ENCODE measurements at places on chromosomes 11 and 22. TPM values are rescaled to one million over a fixed set of nuclear protein-coding genes. Genes with fewer than 3 reads are reported as not detected.

DNA sequence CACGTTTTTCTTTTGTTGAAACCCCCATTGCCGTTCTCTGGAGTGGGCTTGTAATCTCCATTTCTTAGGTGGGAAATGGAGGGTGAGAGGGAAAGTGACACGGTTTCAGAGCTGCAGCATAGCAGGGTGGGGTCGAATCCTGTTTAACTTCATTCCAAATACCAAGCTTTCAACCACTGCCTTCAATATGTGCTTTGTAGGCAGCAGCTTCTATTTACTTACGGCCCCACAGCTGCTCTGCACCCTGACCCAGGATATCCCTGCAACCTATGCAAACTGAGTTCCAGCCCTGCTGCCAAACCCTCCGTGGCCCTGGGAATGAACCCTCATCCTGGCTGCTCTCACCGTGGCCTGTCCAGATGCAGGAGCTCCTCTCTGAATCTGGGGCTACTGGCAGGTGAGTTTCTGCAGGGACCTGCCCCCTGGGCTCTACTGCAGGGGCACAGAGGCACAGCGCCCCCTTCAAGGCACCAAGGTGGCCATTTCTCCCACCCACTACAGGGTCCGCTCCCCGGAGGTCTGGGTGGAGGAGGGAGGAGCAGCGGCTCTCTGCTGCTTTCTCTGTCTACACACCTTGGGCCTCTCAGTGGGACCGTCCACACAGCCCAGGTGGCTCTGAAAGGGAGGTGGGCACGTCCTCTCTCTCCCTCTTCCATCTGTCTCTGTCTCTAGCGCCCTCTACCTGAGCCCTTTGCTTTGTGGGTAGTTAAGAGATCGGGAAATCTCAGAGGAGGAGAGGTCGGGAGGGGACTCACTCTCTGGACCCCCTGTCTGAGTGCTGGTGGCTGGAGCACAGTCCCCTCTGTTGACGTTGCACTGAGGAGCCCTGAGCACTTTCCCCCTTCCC lies 279.1 kb downstream of the BRD1 start:
- no peak overlapping the region for H3K27ac ChIP-seq
- no peaks in the 10 kb centered on the region for H3K4me1 ChIP-seq
- H3K27me3 ChIP-seq = peaks cover 63% of the 10 kb centered on the region
- H3K4me3 ChIP-seq = no peak overlapping the region

GRCh38 chr22:44260216-44261035 lies 52.3 kb downstream of the SHISAL1 start:
- H3K27ac ChIP-seq = no peak overlapping the region
- H3K36me3 ChIP-seq = no peaks in the 10 kb centered on the region
- no peaks in the 10 kb centered on the region for H3K4me1 ChIP-seq
- no peak overlapping the region for H3K4me3 ChIP-seq
- H3K27me3 ChIP-seq = peaks cover 4% of the 10 kb centered on the region

- DNase-seq = no peak
- H3K4me1 ChIP-seq = no peaks in the 10 kb centered on the region
- no peaks in the 10 kb centered on the region for H3K27me3 ChIP-seq
- no peak overlapping the region for H3K27ac ChIP-seq
These were observed 16.4 kb upstream of the FGF4 start for GRCh38 chr11:69791276-69792180.

DNA sequence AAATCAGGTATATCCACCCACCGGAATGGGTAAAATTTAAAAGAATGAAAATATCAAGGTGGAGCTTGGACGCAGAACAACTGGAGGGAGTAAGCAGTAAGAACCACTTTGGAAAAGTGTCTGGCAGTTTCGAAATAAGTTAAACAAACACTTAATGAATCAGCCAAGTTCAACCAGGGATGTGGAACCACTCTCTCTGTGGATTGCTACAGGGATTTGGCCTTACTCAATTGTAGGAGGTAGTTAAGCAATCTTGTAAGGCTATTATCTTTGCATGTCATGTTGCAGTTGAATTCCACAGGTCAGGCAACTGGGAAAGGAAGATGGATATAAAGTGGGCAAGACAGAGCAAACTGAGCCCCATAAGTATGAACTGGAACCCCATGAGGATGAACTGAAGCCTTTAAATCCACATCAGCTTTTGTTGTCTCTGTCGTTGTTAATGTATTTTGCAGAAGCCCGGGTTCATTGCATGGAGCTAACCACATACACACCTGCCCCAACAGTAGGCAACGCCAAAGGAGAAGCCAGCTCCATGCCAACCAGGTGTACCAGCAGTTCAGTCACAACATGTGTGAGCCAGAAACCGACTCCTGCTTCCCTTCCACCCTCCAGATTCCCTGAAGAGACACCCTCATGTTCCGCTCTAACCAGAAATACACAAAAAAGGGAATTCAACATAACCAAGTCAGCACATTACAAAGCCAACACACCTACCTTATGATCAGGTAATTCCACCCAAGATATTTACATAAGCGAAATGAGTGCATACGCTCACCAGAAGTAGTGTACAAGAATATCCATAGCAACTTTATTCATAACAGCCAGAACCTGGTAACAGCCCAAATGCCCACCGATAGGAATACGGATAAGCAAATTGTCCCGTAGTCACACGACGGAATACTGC lies 8.0 kb upstream of the SLC43A3 start:
- H3K27me3 ChIP-seq = no peaks in the 10 kb centered on the region
- DNase-seq = peak; percentile 38
- H3K4me3 ChIP-seq = no peak overlapping the region
- no peaks in the 10 kb centered on the region for H3K4me1 ChIP-seq

- H3K27me3 ChIP-seq = no peaks in the 10 kb centered on the region
- no peak overlapping the region for H3K27ac ChIP-seq
These were observed 9.1 kb downstream of the MMP10 start for GRCh38 chr11:102771351-102771750.

- H3K4me3 ChIP-seq = no peak overlapping the region
- no peaks in the 10 kb centered on the region for H3K4me1 ChIP-seq
- no peaks in the 10 kb centered on the region for H3K27me3 ChIP-seq
- H3K36me3 ChIP-seq = no peaks in the 10 kb centered on the region
- no peak overlapping the region for H3K27ac ChIP-seq
These were observed 845.4 kb downstream of the OPCML start for GRCh38 chr11:132686886-132687285.

DNA sequence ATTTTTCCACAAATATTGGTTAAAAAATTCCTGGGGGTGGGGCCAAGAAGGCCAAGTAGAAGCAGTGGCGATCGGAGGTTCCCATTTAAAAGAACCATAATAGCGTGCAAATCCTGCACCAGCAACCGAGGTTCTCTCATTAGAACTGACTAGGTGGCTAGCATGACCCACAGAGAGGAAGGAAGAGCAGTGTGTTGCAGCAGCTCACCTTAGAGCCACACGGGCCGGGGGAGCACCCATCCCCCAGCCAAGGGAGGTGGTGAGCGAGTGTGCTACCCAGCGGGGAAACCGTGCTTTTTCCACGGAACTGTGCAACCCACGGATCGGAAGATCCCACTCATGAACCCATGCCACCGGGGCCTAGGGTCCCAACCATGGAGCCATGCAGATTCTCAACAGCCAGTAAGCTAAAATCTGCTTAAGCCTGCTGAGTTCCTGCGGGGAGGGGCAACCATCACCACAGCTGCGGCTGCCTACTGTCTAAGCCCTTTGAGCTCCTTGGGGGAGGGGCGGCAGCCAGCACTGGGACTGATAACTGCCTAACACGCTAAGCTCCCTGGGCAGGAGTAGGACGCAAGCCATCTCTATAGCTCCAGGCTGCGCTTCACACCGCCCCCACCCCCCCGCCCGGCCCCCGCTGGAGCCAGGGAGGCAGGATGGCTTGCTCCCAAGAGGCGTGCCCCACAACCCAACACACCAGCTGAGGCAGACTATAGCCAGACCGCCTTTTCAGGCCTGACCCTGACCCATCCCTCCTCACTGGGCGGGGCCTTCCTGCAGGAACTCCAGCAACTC lies 21.0 kb upstream of the HTATIP2 start:
- DNase-seq = no peak
- H3K27me3 ChIP-seq = no peaks in the 10 kb centered on the region
- H3K4me1 ChIP-seq = no peaks in the 10 kb centered on the region
- no peak overlapping the region for H3K27ac ChIP-seq
- H3K4me3 ChIP-seq = no peak overlapping the region
- no peaks in the 10 kb centered on the region for H3K36me3 ChIP-seq

GRCh38 chr11:131389582-131389981 lies 19.2 kb downstream of the NTM start:
- H3K27me3 ChIP-seq = no peaks in the 10 kb centered on the region
- no peak for DNase-seq
- no peak overlapping the region for H3K27ac ChIP-seq
- H3K4me3 ChIP-seq = no peak overlapping the region
- no peaks in the 10 kb centered on the region for H3K4me1 ChIP-seq
- H3K36me3 ChIP-seq = no peaks in the 10 kb centered on the region

Gene SCGB2A2
- total RNA-seq = 715 TPM

Gene ABTB2
- 5.6 TPM for total RNA-seq

Gene KCNK4
- total RNA-seq = not detected

Gene OR51I1
- total RNA-seq = not detected
